Activated CD4-positive, alpha-beta T cell treated with anti-CD3 and anti-CD28 coated beads for 24 hours (primary cell): ENCODE measurements at places on chromosomes 16 and 17.
A peak's percentile ranks its signal among the peaks of the same experiment; 100 is the strongest.

DNA sequence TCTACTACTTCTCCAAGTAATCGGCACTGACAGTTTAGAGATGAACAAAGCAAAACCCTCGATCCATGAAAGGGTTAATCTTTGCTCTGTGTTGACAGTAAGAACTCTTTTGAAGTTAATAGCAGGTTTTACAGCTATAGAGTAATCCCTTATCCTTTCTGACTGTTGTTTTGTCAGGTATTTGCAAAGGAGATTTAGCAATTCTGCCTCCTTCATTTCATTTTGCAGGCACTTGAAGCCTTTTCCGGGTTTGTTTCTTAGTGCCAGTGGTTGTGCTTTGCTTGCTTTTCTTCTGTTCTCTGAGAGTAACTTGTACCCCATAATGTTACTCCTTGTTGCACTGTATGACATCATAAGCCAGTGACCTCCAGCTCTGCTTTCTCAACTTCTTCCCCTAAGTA, 64.5 kb downstream of the TANGO6 start:
- no peak for DNase-seq

DNA sequence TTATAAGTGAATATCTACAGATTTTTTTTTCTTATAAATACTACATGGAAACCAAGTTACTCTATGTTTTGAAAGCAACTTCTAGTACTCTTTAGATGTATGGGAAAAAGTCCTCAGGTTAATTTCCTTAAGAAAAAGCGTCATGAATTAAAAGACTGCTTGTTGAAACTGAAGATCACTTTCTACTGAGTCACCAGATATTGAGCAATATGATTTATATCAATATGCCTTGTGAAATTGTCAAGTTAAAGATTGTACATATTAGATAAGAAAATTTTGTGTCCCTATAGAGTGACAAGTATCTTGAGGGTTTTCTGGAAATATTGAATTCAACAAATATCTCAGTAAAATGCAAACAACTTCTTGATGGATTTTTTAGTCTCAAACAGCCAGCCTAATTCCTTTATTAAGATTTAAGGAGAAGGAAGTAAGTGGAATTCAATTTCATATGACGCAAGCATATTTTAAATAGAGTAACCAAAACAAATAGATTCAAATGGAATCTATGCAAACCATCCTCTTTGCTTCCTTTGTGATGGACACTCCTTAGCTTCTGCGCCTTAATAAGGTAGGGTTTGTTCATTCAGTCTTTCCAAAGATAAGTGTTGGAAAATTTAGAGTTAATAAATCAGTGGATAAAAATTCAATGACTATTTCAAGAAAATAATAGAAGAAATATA, 16.6 kb downstream of the KRT12 start:
- no peak for DNase-seq

- DNase-seq, result no peak
Measured at GRCh38 chr16:19132898-19133297, 19.1 kb downstream of the ITPRIPL2 start.

DNA sequence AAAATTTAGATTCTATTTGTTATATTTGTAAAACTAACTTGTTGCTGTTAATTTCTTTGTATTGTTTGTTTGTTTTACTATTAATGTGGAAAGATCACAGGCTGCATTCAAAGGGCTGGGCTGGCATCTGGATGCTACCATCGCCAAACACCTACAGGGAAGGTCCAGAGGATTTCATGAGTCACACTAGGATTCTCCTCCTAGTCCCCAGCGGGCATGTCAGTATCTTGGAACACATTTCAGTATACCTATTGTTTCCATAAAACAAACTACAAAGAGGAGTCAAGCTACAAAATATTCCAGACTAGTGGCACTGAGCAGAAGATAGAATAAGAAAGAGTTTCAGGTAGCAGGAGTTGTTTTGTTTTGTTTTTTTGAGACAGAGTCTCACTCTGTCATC, 55.3 kb downstream of the NOG start:
- no peak for DNase-seq

DNA sequence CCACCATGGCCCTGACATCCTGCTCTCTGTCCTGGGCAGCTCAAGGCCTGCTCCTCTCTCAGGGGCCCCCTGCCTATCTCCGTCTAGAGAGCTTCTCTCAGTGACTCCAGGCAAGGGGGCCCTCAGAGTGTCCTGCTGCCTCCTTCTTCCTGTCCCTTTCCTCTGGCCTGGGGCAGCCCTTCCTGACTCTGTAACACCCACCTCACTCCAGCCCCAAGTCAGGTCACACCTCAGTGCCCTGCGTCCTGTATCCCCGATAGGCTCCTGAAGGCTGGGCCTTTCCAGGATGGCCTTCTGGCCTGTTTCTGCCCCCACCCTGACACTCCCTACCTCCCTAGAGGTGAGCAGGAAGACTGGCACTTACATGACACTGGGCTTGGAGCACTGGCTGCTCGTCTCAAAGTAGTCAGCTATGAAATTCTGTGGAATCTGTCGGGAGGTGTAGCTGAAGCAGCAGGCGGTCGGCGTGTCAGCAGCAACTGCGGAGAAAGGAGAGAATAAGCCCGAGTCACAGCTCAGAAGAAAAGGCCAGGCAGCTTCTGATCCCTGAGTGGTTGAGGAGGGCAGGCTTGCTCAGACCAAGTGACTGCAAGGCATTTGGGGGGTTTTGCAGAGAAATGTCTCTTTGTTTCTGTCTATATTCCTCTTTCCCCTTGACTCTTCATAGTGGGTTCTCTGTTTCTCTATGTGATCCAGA, 976 bp downstream of the CCL3L1 start:
- DNase-seq, result no peak

DNA sequence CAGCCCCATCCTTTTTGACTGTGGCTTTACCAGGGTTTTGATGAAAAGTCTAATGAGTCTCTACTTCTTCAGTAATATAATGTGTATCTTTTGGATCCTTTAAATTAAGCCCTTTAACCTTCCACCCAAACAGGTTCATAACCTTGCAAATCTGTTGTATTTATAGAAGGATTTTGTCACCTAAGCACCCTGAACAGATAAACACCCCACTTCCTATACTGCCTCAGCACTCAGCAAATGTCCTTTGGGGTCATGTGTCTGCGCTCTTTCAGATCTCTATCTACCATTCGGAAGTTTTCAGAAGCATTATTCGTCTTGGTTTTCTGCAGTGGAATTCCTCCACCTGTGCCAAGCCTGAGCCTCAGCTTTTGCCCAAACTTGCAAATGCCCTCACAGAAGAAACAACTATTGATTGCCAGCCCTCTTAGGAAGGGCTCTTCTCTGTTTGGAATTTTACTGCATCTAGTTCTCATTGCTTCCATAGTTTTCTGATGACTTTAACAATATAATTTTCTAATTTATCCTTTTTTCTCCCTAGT, 214.8 kb upstream of the KCNJ16 start:
- DNase-seq, result no peak

DNA sequence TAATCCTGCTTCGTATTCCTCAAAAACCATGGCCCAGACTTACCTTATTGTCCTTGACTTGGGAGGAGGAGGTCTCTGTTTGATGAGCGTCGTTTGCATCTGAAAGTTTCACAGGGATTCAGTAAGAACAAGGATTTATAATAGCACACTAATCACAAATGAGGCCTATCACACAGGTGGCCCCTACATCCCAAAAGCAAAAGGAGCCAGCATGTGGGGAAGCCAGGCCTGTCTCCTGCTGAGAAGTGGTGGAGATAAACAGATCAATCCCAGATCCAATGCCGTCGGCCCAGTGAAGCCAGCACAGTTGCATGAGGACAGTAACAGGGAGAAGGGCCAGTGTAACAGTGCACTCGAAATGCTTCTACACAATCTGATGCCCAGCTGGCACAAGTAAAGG, 13.3 kb upstream of the EVPL start:
- DNase-seq, result no peak

DNA sequence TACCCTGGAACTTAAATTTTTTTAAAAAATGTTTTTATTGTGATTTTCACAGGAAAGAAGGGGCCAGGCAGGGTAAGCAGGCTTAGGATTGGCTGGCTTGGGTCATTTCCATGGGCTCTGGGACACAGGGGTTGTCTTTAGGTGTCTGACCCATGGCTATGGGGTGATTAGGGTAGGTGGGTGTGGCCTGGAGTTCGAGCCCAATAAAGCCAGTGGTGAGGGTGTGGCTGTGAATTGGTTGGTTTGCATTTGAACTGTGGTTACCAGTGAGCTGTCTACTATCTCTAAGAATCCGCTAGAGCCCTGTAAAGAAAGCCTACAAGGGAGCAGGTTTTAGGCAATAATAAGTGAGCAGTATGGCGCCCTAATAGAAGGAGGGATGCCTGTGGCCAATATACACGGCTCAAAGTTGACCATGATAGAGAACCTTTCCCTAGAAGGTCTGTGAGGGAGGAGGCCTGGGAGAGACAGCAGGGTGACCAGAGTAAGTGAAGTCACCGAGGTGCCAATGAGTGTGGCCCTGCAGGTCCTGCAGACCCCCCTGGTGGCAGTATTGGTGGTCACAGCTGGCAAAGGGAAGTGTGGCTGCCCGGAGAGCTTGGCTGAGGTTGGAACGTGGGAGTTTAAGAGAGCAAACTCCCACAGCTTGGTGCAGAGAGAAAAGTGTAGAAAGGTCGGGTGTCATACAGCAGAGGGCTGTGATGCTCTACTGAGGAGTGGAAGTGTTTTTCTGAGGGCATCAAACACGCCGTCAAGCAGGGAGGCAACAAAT, 454.0 kb downstream of the WWOX start:
- no peak for DNase-seq

- no peak for DNase-seq
Measured at GRCh38 chr16:608019-608418, 18.2 kb downstream of the RAB40C start.

GRCh38 chr17:64320613-64321553, 57.8 kb upstream of the TEX2 start:
- DNase-seq, result peak; percentile 45

DNA sequence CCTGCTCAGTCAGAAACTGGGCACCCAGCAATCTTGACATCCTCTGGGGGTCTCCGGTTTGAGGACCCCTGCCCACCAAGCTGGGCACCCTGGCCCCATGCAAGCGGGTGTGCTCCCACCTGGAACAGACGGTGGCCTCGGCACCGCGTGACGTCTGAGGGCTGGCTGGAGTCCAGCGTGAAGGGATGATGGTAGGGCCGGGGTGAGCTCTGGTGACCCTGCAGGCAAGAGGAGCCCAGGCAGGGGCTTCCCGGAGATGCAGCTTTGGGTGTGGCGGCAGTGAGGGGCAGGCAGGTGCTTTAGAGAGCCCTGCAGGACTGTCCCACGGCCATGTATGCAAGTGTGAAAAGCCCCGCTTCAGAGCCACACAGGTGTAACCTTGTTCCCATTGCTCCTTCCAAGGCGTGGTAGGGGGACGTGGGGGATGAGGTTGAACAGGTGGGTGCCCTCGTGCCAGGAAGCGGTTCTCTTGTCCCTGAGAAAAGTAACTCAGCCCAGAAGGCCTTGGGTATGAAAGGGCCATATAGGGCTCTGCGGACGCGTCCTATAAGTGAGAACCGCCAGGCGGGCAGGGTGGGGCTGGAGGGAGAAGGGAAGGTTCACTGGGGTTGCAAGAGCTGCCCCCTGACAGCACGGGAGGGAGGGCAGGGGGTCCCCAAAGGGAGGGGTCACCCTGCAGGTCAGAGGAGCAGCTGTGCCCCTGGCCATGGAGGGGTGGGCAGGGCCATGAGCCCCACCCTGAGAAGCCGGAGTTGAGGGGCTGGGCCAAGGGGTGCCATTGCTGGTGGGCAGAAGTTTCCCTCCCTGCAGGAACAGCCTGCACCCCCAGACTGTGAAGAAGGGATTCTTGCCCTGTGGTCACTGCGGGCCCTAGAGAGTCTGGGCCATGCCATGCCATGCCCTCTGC, 9.2 kb downstream of the RGS11 start:
- no peak for DNase-seq

DNA sequence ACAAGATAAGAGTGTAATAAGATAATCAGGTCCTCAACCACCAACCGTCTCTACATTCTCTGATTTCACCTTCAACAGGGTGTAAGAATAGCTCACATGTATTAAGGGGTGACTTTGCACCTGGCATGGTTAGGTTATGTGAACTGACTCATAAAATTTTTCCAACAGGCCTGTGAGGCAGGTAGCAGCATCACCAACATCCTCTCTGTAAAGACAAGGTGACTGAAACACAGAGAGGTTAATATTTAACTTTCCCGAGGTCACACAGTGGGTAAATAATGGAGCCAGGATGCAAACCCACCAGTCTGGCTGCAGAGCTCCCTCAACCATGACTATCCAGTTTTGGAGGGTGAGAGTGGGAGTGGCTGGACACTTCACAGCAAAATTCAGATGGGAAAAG, 317.2 kb downstream of the C16orf95 start:
- no peak for DNase-seq

DNA sequence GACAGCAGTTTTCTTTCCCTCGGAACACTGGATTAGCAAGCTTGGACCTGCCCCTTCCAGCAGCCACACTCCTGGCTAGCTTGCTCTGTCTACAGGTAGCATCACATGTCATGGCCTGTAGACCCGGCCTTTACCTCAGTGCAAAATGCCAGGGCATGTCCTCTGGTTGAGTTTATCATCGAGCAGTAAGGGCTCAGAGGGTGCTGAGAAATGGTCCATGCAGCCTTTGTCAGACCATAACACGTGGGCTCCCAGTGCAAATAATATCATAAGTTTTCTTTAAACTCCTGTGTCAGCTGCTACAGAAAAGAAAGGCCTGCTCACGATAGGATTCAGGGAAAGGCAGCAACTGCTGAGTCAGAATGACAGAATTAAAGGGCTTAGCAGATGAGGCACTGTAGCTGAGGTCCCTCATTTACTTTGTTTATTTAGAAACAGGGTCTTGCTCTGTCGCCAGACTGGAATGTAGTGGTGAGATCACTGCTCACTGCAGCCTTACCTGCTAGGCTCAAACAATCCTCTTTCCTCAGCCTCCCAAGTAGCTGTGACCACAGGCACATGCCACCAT, 8.0 kb upstream of the GNA13 start:
- DNase-seq, result no peak

DNA sequence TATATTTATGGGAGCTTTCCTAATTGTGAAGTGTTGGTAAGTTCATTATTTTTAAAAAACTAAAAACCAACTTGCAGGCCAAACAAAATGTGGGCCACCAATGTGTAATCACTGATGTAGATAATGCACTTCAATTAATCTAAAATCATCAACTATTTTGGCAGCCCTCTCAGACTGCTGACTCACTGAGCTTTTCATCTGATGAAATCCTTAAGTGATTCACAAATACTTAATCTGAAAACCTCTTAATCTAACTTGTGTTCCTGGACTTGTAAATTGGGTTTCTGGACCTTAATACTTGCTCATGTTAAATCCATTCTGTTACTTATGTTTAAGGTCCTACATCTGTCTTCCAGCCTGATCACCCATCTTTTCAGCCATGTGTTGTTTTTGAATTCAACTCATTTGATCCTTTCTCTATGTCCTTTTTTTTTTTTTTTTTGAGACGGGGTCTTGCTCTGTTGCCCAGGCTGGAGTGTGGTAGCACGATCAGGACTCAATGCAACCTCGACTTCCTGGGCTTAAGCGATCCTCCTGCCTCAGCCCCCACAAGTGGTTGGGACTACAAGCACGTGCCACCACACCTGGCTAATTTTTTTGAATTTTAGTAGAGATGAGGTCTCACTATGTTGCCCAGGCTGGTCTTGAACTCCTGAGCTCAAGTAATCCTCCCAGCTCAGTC, 39.0 kb downstream of the PRKCB start:
- no peak for DNase-seq

DNA sequence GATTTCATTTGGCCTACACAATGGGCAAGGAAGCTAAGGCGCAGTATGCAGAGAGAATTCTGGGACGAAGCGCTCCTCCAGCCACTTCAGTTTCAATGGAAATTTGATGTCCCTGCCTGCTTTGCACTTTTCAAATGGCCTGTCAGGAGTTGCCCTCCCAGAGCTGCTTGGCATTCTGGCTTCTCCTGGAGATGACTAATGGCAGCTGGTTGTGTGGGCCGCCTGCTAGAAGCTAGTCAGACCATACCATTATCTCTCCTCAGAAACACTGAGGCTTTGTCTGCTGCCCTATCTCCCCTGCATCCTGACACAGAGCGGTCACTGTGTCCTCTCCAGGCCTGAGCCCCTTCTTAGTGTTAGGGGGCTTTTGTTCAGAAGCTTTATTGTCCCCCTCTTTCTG, 180.1 kb downstream of the SPECC1 start:
- no peak for DNase-seq
